Upper lobe of left lung (tissue), 6 donors: ENCODE measurements at places on chromosomes 7 and 10. TPM values are rescaled to one million over a fixed set of nuclear protein-coding genes. Genes with fewer than 3 reads are reported as not detected.

DNA sequence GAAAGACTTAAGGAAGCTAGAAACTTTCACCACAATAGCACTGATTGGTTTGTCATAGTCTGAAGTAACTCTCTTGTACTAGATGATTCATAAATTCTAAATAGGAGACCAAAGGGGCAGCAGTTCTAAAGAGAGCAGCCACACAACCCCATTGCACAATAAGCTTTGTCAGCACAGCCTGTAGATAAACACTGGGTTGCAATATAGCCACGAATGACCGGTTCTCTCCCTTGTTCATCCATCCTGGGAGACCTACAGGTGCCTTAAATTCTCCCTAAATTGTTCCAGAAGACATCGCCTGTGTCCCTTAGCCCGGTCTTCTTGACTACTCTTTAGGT is 167.0 kb downstream of the SNX13 start:
- H3K27me3 ChIP-seq: no peaks in the 10 kb centered on the region
- peaks cover 7% of the 10 kb centered on the region for H3K4me1 ChIP-seq
- H3K27ac ChIP-seq: no peak overlapping the region

DNA sequence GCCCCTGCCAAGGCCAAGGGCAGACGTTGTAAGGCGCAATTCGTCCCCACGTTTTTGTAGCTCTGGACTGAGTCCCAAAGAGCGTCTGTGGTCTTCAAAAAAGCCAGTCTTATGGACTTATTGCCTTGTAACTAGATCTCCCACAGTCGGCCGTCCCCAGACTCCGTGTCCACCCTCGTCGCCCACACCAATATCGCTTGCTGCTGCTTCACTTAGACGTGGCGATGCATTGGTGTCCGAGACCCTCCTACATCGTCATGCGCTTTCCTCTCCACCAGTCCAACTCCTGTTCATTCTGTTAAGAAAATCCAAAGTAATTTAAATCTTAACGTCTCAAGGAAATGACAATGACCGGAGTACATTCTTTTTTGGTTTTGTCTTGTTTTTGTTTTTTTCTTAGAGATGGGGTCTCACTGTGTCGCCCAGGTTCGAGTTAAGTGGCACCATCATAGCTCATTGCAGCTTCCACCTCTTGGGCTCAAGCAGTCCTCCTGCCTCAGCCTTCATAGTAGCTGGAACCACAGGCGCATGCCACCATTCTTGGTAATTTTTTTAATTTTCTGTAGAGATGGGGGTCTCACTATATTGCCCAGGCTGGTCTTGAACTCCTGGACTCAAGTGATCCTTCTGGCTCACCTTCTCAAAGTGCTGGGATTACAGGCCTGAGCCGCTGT is 851 bp downstream of the KIFBP start:
- H3K27me3 ChIP-seq: no peaks in the 10 kb centered on the region
- peaks cover 14% of the 10 kb centered on the region for H3K36me3 ChIP-seq
- DNase-seq: no peak
- peak overlapping the region; percentile 79 for H3K4me3 ChIP-seq

DNA sequence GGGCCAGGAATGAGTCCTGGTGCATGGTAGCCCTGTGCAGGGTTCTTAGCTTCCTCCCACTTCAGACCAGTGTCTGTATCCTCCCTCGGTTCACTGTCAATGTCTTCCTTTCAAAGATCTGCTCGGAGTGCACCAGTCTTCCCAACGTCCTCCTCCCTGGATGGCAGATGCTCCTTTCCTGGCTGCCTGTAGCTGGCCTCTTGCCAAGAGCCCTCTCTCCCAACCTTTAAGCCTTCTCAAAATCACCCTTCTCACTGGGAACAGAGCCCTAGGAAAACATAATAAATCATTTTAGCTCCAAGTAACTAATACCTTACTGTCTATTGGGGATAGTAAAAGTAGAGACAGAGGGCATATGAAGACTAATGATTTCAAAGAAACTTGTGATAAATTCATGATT is 490.6 kb downstream of the CCSER2 start:
- no peak for DNase-seq
- no peak overlapping the region for H3K4me3 ChIP-seq
- no peak overlapping the region for H3K27ac ChIP-seq

- no peak overlapping the region for H3K4me3 ChIP-seq
- no peaks in the 10 kb centered on the region for H3K27me3 ChIP-seq
- no peak overlapping the region for H3K27ac ChIP-seq
- DNase-seq: no peak
- no peaks in the 10 kb centered on the region for H3K36me3 ChIP-seq
Measured at GRCh38 chr10:60708666-60709065, 69.6 kb upstream of the CDK1 start.

DNA sequence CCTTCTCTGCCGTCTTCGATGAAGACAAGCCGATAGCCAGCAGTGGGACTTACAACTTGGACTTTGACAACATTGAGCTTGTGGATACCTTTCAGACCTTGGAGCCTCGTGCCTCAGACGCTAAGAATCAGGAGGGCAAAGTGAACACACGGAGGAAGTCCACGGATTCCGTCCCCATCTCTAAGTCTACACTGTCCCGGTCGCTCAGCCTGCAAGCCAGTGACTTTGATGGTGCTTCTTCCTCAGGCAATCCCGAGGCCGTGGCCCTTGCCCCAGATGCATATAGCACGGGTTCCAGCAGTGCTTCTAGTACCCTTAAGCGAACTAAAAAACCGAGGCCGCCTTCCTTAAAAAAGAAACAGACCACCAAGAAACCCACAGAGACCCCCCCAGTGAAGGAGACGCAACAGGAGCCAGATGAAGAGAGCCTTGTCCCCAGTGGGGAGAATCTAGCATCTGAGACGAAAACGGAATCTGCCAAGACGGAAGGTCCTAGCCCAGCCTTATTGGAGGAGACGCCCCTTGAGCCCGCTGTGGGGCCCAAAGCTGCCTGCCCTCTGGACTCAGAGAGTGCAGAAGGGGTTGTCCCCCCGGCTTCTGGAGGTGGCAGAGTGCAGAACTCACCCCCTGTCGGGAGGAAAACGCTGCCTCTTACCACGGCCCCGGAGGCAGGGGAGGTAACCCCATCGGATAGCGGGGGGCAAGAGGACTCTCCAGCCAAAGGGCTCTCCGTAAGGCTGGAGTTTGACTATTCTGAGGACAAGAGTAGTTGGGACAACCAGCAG is 60.4 kb upstream of the BTBD16 start:
- DNase-seq: no peak
- H3K4me3 ChIP-seq: no peak overlapping the region
- peaks cover 4% of the 10 kb centered on the region for H3K4me1 ChIP-seq
- H3K27ac ChIP-seq: no peak overlapping the region
- no peaks in the 10 kb centered on the region for H3K27me3 ChIP-seq
- H3K36me3 ChIP-seq: peaks cover 62% of the 10 kb centered on the region

The ADAM8 gene
- 24.0 TPM for total RNA-seq
